Activated T-helper 1 cell treated with anti-CD3 and anti-CD28 coated beads, Interleukin-2, amount 50 U/mL, for 16 hours (primary cell): ENCODE measurements at places on chromosomes 7 and 10.

DNA sequence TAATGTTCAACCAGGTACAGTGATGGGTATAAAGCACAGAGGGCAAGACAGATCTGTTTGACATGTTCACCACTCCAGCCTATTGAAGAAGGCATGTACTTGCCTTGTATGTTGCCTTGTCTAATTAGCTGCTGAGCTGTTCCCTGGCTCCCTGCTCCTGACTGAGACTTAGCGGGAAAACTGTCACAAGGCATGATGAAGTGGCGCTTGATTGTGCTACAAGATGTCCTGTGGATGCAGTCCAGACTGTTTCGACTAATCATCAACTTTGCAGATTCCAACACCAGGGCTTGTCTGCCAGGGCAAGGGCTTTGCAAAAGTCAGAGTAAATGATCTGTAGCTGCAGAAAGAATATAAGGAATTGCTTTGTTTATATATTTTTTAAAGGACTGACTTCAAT is 136.2 kb upstream of the NRBF2 start:
- no peak for DNase-seq

GRCh38 chr10:132532749-132533560 is 4.6 kb upstream of the INPP5A start:
- DNase-seq, result no peak

DNA sequence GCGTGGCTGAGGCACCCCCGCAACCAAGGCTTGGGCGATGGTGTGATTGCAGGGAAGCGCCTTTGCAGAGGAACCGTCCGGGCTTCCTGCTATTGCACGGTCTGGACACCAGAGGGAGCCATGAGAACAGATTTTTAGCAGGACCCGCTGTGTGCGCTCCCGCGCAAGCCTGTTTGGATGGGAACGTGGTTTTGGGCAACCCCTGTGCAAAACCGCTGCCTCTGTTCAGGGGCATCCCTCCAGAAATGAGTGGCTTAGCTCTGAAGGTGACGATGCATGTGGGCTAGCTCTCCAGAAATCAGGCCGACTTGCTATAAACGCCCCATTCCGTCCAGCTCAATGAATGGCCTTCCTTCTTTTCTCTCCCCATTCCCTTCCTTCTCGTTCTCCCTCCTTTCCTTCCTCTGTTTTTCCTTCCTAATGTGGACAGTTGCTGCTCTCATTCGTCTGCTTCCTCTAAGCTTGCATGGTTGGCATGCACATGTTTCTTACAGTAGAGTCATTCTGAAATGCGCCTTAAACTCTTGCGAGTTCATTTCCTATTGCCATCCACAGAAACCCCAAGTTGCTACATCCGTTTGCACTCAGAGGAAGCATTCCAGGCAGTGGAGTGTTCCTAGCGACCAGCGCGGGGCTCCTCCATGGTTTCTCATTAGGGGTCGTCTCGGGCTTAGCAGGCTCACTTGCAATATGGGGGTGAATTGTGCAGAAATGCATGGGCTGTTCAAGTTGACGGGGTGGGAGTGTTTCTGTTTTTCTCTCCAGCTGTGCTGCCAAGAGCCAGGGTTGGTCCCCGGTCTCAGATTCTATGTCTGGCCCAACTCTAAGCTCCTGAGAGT is 302.5 kb upstream of the GALNT17 start:
- DNase-seq, result peak; percentile 36

DNA sequence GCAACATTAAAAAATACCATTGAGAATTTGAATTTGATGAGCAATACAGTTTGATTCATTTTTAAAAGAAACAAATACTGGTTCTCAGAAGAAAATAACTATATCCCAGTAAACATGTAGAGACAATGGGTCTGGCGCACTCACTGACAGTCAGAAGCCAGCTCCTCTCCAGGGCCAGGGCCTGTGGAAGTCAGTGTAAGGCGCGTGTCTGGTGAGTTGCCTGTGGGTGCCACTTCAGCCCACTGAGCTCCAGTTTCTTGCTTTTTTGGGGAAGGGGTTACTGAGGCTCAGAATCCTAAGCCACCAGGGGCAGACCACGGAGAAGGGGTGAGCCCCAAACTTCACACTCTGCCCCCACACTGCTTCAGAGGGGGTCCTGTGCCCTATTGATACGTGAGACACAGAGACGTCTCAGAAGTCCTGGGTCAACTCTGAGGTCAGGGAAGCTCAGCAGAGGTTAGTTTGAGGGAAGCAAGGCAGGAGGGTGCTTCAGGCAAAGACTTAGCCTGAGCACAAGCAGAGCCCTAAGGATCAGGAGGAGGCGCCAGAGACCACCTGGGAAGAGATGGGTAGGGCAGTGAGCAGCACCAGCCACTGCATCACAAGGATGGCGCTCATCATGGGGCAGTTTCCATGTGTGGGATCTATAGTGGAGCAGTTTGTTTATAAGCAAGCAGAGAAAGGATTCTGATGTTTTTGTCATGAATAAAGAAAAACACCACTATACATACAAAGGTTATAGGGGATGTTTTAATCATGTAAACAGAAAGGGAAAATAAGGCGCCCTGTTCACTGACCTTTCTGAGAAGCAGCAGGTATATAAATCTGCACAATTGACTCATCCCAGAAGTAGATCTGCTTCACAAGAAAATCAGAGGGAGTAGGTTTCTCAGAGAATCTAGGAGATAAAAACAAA is 95.7 kb downstream of the PKD1L1 start:
- no peak for DNase-seq

- no peak for DNase-seq
Observed at GRCh38 chr7:87473986-87474385, 1.5 kb downstream of the ABCB4 start.

DNA sequence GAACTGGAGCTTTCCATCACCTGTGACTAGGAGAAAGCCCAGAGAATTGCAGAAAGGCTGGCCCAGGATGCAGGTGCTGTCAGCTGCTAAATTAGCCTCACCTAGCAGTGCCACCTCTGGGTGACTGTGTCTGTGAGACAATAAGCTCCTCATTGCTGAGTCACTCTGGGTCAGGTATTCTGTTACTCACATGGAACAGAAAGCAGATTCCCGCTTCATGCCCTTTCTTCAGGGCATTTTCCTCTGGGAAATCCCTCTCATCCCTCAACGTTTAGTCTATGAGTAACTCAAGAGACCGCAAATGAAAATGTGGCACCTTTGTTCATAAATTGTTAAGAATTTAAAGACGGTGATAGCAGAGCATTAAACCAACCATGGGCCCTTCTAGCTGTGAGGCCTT is 184.0 kb downstream of the ADAM12 start:
- DNase-seq, result no peak

GRCh38 chr10:47353351-47353750 is 5.2 kb downstream of the RBP3 start:
- no peak for DNase-seq

DNA sequence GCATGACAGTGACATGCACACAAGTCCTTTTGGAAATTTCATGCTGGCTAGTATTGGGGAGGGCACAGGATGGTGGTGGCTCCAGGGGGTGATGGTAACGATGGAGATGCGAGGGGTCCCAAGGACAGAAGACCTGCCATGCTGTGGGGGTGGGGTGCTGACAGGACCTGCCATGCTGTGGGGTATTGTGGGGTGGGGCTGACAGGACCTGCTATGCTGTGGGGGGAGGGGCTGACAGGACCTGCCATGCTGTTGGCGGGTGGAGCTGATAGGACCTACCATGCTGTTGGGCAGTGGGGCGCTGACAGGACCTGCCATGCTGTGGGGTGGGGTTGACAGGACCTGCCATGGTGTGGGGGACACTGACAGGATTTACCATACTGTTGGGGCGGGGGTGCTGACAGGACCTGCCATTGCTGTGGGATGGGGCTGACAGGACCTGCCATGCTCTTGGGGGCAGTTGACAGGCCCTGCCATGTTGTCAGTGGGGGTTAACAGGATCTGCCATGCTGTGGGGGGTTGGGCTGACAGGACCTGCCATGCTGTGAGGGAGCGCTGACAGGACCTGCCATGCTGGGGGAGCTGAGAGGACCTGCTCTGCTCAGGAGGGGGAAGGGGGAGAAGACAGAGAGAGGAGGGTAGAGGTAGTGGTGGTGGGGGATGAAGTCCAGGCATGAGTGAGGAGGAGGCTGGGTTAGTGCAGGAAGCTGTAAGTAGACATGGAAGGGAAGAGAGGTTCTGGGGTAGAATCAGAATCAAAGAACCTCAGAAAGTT is 36.2 kb upstream of the RET start:
- no peak for DNase-seq

- no peak for DNase-seq
Observed at GRCh38 chr10:100858261-100858660, 54.5 kb upstream of the SLF2 start.

DNA sequence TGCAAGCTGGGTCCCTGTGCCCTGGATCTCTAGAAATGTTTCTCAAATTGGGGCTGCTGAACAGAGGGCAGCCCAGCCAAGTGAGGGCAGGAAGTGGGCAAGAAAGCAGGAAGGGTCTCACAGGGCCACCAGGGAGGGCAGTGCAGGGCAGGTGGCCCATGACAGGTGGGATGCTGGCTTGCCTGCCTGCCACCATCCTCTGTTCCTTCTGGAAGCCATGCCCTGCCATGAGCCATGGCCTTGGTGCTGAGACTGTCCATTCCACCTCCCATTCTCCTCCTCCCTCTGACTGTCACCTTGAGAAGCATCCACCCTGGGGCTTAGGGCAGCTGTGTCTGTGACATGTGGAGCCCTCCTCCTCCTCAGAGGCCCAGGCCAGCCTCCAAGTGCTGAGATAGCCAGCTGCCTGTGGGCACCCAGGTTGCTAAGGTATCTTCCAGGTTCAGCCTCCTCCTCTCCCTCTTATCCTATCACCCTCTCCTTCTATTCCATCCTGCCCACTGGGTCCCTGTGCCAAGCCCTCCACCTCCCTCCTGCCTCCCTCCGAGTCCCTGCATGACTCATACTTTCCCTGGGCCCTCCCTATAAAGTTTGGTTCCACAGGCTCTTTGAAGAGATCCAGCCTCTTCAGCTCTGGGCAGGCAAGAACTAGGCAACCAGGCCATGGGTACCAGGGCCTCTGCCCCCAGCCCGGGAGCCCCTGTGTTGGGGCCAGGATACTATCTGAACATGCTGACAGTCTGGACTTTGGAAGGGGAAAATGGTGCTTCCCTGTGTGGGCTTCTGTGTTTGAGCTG is 1.3 kb downstream of the VSIR start:
- DNase-seq, result no peak

DNA sequence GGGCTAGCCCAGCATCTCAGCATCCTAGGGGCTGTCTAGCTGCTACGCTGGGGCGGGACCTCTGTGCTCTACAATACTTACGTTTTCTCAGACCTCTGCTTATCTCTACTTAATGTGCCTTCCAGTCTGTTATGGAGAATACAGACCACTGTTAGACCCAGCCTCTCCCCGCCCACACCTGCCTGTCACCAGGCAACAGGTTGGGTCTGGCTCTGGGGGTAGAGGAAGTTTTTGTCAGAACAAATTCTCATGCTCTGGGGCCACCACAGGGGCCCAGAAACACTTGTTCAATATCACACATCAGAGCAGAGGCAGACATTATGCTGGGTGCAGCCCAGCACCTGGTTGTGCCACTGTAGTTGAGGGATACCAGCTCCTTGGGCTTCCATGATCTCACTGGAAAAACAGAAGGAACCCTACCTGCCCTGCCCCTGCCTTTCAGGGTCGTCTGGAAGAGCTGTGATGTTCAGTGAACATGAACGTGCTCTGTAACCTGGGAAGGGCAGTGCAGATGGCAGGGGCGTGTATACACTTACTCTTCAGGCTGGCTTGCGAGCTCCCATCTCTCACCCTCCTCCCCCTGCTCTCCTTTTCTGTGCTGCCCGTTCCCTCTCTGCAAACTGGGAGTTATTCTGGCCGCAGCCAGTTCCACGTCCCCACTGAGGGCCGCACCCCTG is 135.2 kb upstream of the PODXL start:
- no peak for DNase-seq

DNA sequence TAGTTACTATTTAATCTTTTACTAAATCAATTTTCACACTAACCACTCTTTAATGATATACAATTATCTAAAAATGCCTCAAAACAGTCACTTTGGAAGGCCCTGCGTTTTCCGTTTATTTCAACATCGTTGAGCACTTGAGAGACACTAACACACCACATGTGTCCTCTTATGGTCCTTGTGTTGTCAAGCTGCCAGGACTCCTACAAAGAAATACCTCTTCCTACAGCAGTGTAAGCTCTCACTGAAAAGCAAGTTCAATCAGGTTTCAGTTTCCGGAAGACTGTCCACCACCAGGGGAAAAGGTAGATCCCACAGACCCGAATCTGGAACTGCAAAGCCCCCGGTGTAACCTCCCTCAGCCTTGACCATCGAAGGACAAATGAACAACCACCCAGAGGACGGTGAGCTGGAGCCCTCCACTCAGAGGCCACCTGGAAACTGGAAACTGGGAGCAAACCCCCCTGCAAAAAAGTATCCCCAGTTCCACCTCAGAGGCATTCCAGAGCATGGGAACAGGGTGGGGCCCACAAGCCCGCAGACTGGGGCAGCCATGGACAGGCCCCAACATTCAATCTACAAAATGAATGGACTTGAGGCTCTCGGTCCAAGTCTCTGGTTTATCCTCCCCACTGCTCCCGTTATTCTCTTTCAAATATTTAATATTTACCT is 37.6 kb downstream of the KCNH2 start:
- DNase-seq, result no peak

DNA sequence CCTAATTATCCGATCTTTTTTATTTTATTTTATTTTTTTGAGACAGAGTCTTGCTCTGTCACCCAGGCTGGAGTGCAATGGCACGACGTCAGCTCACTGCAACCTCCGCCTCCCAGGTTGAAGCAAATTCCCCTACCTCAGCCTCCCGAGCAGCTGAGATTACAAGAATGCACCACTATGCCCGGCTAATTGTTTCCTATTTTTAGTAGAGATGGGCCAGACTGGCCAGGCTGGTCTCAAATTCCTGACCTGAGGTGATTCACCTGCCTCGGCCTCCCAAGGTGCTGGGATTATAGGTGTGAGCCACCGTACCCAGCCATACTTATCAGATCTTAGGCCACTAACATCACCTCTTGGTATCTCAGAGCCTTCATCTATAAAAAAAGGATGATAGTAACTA is 4.9 kb downstream of the SLC25A13 start:
- DNase-seq, result no peak

DNA sequence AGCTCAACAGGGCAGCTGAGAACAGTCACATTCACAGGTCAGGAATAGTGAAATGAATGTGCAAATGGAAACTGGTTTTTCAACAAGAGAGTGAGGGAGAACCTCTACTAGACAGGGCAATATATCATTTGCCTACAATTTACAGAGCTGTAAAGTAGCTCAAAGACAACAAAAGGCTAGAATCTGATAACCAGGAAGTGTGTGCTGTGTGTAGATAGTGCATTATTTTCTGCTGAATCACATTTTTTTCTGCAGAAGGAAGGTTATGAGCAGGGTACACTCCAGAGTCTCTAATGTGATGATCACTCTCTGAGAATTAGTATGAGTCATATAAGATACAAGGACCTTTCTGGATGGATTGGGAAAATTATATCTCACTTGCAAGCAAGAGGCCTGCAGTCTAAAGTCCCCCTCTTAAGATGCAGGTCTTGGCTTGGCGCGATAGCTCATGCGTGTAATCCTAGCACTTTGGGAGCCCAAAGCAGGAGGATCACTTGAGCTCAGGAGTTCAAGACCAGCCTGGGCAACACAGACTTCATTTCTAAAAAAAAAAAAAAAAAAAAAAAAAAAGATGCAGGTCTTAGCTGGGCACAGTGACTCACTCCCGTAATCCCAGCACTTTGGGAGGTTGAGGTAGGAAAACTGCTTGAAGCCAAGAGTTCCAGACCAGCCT is 59.9 kb upstream of the COBL start:
- no peak for DNase-seq
